Endothelial cell (in vitro differentiated cells): ENCODE measurements at places on chromosomes 3 and 15. TPM values are rescaled to one million over a fixed set of nuclear protein-coding genes. Genes with fewer than 3 reads are reported as not detected.

- DNase-seq: no peak
Measured at GRCh38 chr3:138065949-138066348, 49.5 kb downstream of the DZIP1L start.

- no peak for DNase-seq
Measured at GRCh38 chr3:128745742-128746141, 19.8 kb downstream of the RAB7A start.

- DNase-seq: no peak
Measured at GRCh38 chr3:130748467-130748861, 1.8 kb upstream of the PIK3R4 start.

- DNase-seq: no peak
Measured at GRCh38 chr3:9108876-9109567, 140.4 kb downstream of the SRGAP3 start.

- no peak for DNase-seq
Measured at GRCh38 chr3:119924111-119925094, 142.5 kb downstream of the NR1I2 start.

DNA sequence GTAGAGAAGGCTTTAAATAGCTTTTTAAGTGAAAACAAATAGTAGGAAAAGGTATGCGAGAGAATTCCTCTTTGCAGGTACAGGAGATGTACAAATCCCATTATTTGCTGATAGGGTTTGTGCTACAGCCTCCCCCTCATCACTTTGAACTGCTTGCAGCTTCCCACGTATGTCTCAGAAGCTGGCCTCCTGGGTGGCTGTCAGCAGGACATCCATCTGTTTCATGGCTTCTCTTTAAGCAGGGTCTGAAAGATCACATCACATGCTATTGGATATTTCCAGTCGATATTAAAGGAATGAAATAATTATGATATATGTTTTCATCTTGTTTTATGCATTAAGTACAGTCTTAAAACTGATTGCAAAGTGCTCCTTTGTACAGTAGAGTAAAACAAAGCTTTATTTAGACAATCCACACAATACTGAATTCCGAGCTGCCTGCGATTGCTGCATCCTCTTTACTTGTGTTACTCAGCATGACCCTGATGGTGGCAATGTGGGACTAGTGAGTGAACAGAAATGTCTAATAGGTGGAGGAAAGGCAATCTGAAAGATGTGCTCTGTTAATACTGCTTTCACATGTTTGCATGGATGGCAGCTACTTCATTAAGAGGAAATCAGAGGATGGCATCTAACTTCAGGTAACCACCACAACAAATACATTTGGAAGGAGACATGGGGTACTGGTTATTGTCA is 930.6 kb upstream of the SEMA6D start:
- no peak for DNase-seq

GRCh38 chr3:185290266-185290665 is 36.4 kb upstream of the EHHADH start:
- no peak for DNase-seq

GRCh38 chr15:59373215-59373614 is 544 bp upstream of the MYO1E start:
- DNase-seq: no peak

- DNase-seq: no peak
Measured at GRCh38 chr3:144774897-144775296, 803.3 kb downstream of the DIPK2A start.

DNA sequence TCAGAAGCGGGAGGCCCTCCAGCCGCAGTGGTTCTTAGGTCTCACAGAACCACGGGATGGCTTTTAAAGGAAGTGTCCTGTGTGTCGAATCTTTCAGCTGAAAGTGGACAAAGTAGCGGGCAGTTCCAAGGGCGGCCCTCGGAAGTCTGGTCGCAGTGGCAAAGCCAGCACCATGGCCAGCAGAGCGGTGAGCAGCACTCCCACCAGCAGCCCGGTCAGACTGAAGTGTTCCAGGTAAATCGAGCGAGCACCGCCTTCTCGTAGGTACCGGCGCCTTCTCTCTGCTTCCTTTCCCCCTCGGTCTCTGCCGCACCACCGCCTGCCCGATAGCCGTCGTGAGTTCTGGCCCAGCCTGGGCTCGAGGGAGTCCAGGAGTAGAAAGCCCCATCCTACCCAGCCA is 103.6 kb upstream of the ABHD17C start:
- no peak for DNase-seq

DNA sequence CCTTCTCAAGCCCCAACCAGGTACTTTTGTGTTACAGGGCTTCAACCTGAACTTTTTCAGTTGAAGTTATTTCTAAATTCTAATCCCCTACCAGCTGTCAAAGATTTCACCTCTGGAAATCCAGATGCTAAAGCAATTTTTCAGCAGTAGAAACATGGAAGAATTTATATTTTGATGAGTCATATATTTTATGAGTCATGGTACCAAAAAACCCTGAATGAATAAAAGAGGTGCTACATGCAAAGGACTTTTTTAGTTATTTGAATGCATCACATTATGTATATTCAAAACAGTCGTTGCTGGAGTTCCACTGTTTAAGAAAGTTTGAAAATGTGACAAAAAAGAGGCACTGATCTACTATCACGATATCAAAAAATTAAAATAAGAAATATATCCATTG is 96.0 kb upstream of the ZNF385D start:
- DNase-seq: no peak

GRCh38 chr3:194125442-194125841 is 10.5 kb upstream of the HES1 start:
- DNase-seq: no peak

DNA sequence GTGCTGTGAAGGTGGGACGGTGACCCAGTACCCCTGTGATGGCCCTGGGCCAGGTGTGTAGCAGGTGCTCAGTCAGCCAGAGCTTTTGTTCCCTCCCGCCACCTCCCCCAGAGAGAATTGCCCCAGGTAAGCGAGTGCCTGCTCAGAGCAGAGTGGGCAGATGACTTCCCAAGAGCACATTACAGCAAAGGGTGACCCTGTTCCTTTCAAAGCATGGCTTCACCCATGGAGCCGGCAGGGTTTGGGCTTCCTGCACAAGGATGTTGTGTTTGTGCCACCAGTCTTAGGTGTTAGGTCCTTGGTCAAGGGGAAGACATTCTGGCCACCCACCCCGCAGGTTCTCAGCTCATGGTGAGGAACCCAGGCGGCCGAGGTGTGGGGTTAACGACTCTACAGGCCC is 30.7 kb downstream of the SLC6A6 start:
- DNase-seq: no peak

GRCh38 chr3:100057716-100058575 is 56.4 kb downstream of the FILIP1L start:
- DNase-seq: no peak

GRCh38 chr15:90540768-90541167 is 11.0 kb downstream of the CRTC3 start:
- no peak for DNase-seq

- no peak for DNase-seq
Measured at GRCh38 chr15:66103293-66103590, 150.3 kb downstream of the MEGF11 start.

GRCh38 chr3:132874701-132875100 is 152.5 kb upstream of the NPHP3 start:
- DNase-seq: no peak

GRCh38 chr3:186476044-186476468 is 68.1 kb downstream of the CRYGS start:
- no peak for DNase-seq

- DNase-seq: peak; percentile 31
Measured at GRCh38 chr3:186931532-186932280, 1.4 kb downstream of the ST6GAL1 start.

- DNase-seq: no peak
Measured at GRCh38 chr3:124599147-124599765, 131.0 kb upstream of the UMPS start.

GRCh38 chr3:65128346-65128745 is 440.5 kb upstream of the ADAMTS9 start:
- no peak for DNase-seq

GRCh38 chr3:119783883-119784282 is 2.0 kb downstream of the NR1I2 start:
- DNase-seq: no peak

GRCh38 chr3:105334138-105334882 is 32.4 kb upstream of the ALCAM start:
- no peak for DNase-seq

GRCh38 chr3:40996382-40996781 is 202.9 kb upstream of the CTNNB1 start:
- no peak for DNase-seq

- no peak for DNase-seq
Measured at GRCh38 chr3:167754049-167754448, 18.5 kb downstream of the SERPINI1 start.

- no peak for DNase-seq
Measured at GRCh38 chr3:57545636-57546268, 1.6 kb upstream of the DNAH12 start.

GRCh38 chr15:27293607-27294006 is 322.6 kb downstream of the GABRG3 start:
- no peak for DNase-seq

- no peak for DNase-seq
Measured at GRCh38 chr3:64599651-64600050, 88.1 kb downstream of the ADAMTS9 start.

DNA sequence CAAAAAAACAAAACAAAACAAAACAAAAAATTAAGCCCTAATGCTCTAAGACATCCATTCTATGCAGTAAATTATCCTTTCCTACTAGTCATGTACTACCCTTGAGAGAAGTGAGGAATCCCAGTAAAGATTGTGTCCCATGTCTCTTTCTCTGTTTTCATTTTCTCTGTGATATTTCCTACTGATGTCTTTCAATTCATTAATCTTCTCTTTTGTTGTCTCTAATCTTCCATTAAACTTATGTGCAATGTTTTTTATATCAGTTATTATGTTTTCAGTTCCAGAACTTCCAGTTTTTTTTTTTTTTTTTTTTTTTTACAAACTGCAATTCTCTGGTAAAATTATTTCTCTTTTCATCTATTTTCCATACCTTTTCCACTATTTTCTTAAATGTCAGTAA is 44.1 kb upstream of the SLC12A8 start:
- DNase-seq: no peak

GRCh38 chr3:111763001-111763471 is 96.0 kb upstream of the PHLDB2 start:
- DNase-seq: no peak

DNA sequence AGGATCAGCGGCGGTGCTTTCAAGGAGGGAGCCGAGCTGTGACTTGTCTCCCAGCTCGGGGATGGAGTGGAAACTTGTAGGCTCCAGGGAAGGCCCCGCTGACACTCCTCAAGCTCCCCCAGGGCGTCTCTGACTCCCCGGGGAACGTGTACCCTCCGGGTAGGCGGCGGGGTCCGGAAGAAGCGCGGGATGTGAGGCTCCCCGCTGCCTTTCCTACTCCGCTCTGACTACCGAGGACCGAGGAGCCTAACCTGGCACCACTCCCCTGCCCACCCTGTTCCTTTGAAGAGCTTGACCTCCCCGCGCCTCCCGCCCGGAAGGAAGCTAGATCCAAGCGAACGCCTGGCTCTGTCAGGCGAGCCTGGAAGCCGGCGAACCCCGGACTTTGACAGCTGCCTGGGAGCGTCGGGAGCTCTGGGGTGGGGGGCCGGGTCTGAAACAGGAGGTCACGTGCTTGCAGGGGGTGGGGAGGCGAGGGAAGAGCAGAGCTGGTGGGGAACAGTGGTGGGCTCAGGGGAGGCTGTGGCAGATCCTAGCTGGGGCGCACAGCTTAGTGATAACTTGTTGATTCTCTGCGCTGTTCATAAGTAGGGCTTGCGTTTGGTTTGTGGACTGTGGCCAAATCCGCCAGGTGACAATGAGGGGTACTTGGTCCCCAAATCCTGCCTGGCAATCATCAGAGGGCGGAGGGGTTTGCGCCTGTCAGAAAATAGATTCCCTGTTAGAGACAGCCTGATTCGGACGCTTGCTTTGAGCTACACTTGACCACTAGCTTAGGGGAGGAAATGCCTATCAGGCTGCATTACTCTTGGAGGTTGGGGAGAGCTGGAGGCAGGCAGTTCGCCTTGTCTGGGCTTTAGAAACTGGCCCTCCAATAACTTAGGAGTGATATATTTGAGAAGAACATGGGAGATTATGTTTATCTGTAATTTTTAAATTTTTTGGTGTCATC is 1.2 kb downstream of the CLSTN2 start:
- DNase-seq: peak; percentile 41

DNA sequence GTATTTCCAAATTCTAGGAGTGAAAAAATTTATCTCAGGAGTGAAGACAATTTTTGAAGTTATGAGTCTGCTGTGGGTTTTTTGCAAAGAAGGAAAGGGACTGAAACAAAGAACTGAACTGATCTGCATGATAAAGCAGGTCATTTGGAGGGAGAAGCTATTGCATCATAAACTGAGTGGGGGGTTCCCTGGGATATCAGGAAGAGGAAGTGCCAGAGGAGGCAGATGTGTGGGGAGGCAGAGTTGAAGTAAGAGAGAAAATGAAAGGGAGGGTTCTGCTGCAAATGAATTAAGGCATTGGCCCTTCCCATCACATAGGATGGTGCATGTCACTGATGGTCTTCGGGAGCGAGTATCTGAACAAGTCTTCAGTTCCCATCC is 379.2 kb downstream of the VPS13C start:
- DNase-seq: no peak

DNA sequence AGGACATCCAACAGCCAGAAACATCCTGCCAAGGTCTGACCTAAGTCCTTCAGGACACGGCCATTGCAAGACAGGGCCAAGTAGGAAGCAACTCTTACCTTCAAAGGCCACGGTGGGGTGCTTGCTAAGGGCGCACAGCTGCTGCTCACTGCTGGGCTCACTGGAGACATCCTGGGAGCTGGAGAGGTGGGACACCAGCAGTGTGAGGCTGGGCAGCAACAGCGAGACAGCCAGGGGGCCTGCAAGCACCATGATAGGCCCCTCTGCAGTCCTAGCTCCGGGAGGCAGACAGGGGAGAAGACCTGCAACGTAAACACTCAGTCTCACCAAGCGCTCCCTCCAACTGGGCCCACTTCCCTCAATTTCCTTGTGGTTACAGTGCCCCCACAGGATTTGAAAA is 79.2 kb downstream of the SEMA5B start:
- DNase-seq: no peak

GRCh38 chr3:144282313-144282712 is 310.7 kb downstream of the DIPK2A start:
- no peak for DNase-seq

- DNase-seq: no peak
Measured at GRCh38 chr3:24513463-24513862, 18.8 kb upstream of the THRB start.

GRCh38 chr3:81864272-81864671 is 102.8 kb upstream of the GBE1 start:
- DNase-seq: no peak

SNUPN gene
- 16.5 TPM for total RNA-seq

EFHB gene
- 1.6 TPM for total RNA-seq

CFAP20DC gene
- 4.2 TPM for total RNA-seq

ANP32A gene
- 248 TPM for total RNA-seq

TMEM45A gene
- 7.6 TPM for total RNA-seq

NEIL1 gene
- 149 TPM for total RNA-seq

PRICKLE2 gene
- 5.3 TPM for total RNA-seq

RHOV gene
- 1.4 TPM for total RNA-seq

TRIM69 gene
- total RNA-seq: 13.4 TPM

FGF7 gene
- total RNA-seq: 0.23 TPM

NEK10 gene
- total RNA-seq: 1.2 TPM

ASB14 gene
- not detected for total RNA-seq

P2RY14 gene
- 0.21 TPM for total RNA-seq

TTLL13 gene
- not detected for total RNA-seq

GSK3B gene
- total RNA-seq: 78.6 TPM

PP2D1 gene
- not detected for total RNA-seq

LSAMP gene
- total RNA-seq: 6.1 TPM

ARL6IP5 gene
- 86.2 TPM for total RNA-seq
